ENCODE measurements at places on chromosomes 1 and 21. TPM values are rescaled to one million over a fixed set of nuclear protein-coding genes. Genes with fewer than 3 reads are reported as not detected.

Gene FAM177B
- total RNA-seq: not detected

DNA sequence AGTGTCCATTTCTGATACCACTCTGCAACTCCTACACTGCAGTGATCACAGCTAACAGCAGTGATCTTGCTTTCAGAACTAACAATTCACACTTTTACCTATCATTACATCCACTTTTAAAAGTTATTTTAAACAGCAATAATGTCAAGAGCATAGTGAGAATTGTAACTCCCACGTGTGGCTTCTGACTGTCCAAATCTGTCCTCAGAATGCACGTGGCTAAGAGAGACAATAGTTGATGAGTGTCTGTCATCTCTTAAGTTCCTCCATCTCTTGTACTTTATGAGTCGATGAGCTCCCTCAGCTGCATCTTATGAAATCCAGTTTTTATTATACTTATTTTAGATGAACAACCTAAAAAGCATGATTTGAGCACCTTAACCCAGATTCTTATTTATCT lies 16.5 kb upstream of the CFHR5 start:
- no peak for DNase-seq

GRCh38 chr1:155880950-155881349 lies 21.6 kb downstream of the SYT11 start:
- DNase-seq: no peak

GRCh38 chr1:16204634-16205333 lies 7.7 kb downstream of the ARHGEF19 start:
- no peak for DNase-seq

DNA sequence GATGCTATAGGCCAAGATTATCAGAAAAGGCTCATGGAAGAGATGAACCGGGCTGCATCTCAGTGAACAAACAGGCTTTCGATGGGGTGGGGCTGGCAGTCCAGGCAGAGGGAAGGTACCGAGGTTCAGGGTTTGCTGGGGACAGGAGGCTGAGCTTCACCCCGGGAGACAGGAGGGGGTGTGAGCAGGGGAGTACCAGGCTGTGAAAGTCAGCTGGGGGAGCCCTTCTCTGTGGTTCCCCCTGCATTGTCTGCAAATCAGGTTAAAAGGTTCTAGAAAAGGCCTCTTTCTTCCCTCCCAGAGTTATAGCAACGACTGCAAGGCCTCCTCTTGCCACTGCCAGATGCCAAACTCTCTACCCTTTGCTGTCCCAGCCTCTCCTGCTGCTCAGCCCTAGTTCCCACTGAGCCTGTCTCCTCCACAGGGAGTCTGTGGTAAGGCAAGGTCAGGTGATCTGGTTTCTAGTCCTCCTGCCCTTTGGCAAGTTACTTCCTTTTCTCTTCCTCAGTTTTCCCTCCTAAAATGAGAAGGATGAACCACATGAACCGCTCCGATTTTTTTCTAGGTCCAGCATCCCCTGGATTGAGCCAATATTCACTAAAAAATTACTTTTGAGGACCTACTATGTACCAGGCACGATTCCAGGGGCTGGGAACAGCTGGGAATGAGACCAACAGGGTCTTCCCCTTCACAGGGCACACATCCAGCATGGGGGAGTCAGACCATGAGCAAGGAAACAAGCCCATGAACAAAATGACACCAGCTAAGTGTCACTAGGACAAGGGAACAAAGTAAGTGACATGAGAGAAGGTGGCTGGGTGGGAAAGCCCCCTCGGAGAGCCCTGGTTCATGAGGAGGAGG lies 7.2 kb downstream of the LAD1 start:
- DNase-seq: no peak

- DNase-seq: no peak
These were observed 6.1 kb downstream of the LDLRAP1 start for GRCh38 chr1:25549273-25550154.

GRCh38 chr21:29708401-29708800 lies 231.4 kb downstream of the GRIK1 start:
- DNase-seq: no peak

Gene PTPRF
- total RNA-seq: 9.1 TPM

GRCh38 chr1:201284636-201285035 lies 1.3 kb downstream of the PKP1 start:
- DNase-seq: no peak

GRCh38 chr1:112878321-112878720 lies 77.7 kb downstream of the SLC16A1 start:
- DNase-seq: no peak

DNA sequence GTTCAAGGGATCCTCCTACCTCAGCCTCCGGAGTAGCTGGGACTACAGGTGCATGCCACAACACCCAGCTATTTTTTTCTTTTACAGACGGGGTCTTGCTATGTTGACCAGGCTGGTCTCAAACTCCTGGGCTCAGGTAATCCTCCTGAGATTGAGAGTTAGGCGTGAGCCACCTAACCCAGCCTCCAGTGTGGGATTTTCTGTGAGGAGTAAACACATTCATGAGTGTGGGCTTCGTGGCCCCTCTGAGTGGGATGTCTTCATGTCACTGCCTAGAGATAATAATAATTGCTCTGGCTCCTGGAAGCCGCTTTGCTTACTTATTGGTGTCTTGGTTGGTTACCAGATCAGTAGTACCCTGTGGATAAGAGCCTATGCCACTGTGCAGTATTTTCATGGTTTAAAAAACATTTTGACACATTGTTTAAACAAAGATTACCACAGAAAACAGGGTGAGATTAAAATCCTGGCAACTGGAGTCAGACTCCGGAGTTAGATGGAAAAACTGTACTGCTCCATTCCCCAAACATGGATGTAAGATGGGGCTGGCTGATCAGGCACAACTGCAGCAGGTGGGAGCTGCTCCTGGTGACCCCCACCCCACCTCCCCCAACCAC lies 159.1 kb upstream of the RAB4A start:
- DNase-seq: no peak

DNA sequence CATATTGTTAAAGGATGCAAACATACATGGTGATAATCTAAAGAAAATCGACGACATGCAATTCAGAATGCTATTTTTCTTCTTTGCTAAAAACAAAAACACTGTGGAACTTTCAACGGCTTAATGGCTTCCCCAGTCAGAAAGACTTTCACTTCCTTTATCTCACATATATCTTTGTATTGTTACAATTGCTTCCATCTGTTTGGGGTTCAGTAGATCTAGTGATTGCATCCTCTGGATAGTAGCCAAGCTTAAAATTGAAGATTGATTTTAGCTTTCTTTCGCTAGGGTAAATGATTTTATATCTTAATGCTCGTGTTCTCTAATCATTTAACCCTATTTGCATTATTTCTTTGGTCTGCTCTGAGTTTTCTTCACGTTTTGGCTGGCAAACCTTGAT lies 31.8 kb upstream of the ADAMTS1 start:
- DNase-seq: no peak

Gene LDLRAD1
- not detected for total RNA-seq

DNA sequence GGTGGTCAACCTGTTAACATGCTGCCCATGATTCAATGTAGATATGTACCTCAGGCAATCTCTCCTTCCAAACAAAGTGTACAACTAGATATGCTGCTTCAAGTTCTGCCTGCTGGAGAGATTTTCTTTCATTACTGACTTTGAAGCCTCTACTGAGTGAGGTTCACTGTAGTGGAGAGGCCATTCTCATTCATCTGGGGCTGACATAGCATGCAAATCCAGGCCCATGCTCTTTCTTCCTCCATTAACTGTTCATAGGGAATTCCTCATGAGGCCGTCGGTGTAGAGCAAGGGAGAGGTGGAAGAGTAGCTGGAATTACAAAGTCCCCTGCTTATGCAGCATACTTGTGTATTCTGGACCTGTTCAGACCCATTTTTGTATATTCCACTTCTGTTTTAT lies 38.6 kb downstream of the VANGL2 start:
- DNase-seq: no peak

GRCh38 chr21:39392981-39393380 lies 44.1 kb upstream of the HMGN1 start:
- DNase-seq: no peak

- no peak for DNase-seq
These were observed 206.1 kb downstream of the KAZN start for GRCh38 chr1:14804626-14805025.

DNA sequence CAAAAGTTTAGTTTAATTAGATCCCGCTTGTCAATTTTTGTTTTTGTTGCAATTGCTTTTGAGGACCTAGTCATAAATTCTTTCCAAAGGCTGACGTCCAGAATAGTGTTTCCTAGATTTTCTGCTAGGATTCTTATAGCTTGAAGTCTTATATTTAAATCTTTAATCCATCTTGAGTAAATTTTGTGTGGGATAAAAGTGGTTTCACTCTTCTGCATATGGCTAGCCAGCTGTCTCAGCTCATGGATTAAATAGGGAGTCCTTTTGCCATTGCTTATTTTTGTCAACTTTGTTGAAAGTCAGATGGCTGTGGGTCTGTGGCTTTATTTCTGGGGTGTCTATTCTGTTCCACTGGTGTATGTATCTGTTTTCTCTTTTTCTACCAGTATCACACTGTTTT lies 801.3 kb upstream of the ADGRL4 start:
- DNase-seq: no peak

DNA sequence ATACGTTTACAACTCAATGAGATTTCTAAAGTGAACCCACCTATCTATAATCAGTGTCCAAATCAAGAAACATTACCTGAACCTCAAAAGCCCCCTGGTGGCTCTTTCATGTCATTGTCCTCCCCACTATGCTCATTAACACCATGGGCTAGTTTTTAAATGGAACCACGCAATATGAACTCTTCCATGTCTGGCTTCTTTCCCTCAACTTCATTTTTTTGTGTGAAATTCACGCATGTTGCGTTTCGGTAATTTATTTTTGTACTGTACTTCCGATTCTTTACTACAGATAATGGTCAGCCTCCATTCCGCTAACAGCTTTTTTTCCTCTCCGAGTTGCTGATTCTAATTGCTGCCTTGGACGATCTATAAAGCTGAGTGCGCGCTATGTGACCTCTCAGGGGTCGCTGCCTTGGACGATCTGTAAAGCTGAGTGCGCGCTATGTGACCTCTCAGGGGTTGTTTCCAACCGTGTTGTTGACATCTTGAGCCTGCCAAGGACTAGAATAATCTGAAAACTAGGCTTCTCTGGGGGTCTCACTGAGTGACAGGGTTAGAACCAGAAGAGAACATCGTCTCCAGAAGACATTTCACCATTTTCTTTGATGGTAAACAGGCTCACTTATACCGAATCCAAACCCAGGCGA lies 1.1 kb upstream of the CACYBP start:
- no peak for DNase-seq

GRCh38 chr1:226651732-226652105 lies 87.4 kb downstream of the ITPKB start:
- DNase-seq: no peak

DNA sequence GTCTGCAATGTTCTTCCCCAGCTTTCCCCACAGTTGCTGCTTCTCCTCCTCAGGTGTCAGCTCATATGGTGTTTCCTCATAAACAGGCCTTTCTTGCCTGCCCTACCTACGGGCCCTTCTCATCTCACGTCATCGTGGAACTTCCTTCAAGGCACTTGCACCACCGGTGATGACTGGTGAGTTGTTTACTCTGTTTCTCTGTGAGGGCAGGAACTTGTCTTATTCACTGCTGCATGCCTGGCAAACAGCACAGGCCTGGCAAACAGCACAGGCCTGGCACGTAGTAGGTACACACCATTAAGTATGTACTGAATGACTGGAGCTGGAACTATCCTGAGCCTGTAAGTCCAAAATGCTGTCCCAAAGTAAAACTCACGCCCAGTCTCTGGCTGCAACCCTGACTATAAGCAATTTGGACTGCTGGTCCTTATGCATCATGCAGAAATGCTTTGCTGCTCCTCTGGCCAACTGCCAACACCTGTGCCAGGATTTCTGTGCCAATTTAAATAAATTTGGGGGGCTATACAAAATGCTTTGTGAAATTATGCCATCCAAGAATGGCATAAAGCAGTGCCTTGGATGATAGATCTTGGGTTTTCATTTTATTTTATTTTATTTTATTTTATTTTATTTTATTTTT lies 25.7 kb downstream of the STK40 start:
- DNase-seq: no peak

Gene ESPN
- total RNA-seq: 0.32 TPM

- no peak for DNase-seq
These were observed 253.2 kb downstream of the KIF26B start for GRCh38 chr1:245407983-245408382.

Gene LELP1
- not detected for total RNA-seq

Gene FCRL3
- 0.22 TPM for total RNA-seq

GRCh38 chr21:40143822-40144525 lies 276.7 kb downstream of the PCP4 start:
- DNase-seq: no peak

- no peak for DNase-seq
These were observed 1762.1 kb downstream of the BRINP3 start for GRCh38 chr1:188715566-188715965.

- DNase-seq: peak; percentile 90
These were observed 48.0 kb upstream of the SLC19A1 start for GRCh38 chr21:45590246-45590725.

DNA sequence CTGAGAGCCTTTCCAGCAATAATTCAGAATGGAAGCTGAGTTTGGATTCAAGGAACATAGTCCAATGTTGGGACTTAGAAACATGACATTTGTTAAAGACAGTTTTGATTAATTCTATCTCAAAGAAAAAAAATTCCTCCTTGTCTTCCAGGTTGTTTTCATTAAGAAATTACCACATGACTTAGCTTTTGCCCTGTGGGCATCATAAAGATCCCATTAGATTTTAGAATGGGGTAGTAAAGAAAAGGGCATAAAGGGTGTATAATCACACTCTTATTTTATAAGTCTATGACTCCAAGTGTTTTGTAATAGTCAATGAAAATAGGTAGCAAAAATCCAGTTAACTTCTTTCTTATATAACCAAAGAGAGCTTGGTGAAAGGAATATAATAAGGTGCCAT lies 14.3 kb upstream of the PRKAA2 start:
- DNase-seq: no peak

Gene RFX5
- 27.2 TPM for total RNA-seq

Gene TMEM82
- total RNA-seq: not detected

Gene OR2L2
- total RNA-seq: not detected

- no peak for DNase-seq
These were observed 41.6 kb upstream of the AGL start for GRCh38 chr1:99808391-99809115.

- DNase-seq: no peak
These were observed 26.1 kb downstream of the KCNJ15 start for GRCh38 chr21:38282921-38283320.

- no peak for DNase-seq
These were observed 8.7 kb upstream of the KISS1 start for GRCh38 chr1:204204944-204205343.

Gene DCST1
- total RNA-seq: not detected

Gene IFFO2
- 4.6 TPM for total RNA-seq

- DNase-seq: peak; percentile 85
These were observed 4.0 kb upstream of the GPR3 start for GRCh38 chr1:27388337-27389005.

Gene BGLAP
- total RNA-seq: 0.78 TPM

Gene VASH2
- total RNA-seq: 0.38 TPM

GRCh38 chr1:20449735-20450311 lies 36.2 kb downstream of the CAMK2N1 start:
- DNase-seq: no peak

DNA sequence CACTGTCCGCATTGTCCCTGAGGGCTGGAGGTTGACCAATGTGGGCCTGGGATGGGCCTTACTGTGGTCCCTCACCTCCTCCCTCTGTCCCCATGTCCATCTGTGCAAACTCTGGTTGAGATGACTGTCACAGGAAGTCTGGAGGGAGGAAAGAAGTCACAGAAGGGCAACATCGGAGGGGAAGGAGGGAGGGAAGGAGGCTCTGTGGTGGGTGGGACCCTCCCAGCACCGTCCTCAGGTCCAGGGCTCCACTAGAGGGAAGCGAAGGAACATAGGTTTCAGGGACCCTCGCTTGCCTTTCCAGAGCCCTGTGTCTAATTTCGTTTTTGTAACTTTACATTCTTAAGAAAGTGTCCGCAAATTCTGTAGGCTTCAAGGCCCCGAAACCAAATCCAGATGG lies 111.3 kb upstream of the SLC44A3 start:
- no peak for DNase-seq

Gene LRIG2
- total RNA-seq: 11.5 TPM

Data from cardiac septum (tissue), 1 donor.